Aortic smooth muscle cell (primary cell): ENCODE measurements at places on chromosomes 6 and 20. TPM values are rescaled to one million over a fixed set of nuclear protein-coding genes. Genes with fewer than 3 reads are reported as not detected.

IYD gene
- total RNA-seq: under 0.01 TPM in 1 of 2 replicates, not detected in the other

BMP2 gene
- total RNA-seq: 7.5 and 8.8 TPM in 2 replicates

NFYA gene
- 12.6 and 14.8 TPM in 2 replicates for total RNA-seq

COL9A3 gene
- 0.26 and 0.37 TPM in 2 replicates for total RNA-seq

CFAP206 gene
- 0.31 and 0.79 TPM in 2 replicates for total RNA-seq

TNFRSF6B gene
- total RNA-seq: 4.5 and 7.0 TPM in 2 replicates

TSBP1 gene
- total RNA-seq: not detected in 2 replicates

RFX6 gene
- not detected in 2 replicates for total RNA-seq

PTCRA gene
- total RNA-seq: 0.12 TPM in 1 of 2 replicates, not detected in the other

TGM3 gene
- total RNA-seq: not detected in 2 replicates

TFEB gene
- 2.5 and 3.4 TPM in 2 replicates for total RNA-seq

NRSN1 gene
- not detected in 2 replicates for total RNA-seq

MAP1LC3A gene
- total RNA-seq: 14.7 TPM in 2 replicates

KCNK16 gene
- total RNA-seq: not detected in 2 replicates

SLC22A16 gene
- not detected in 2 replicates for total RNA-seq

PRL gene
- not detected in 2 replicates for total RNA-seq

SDCBP2 gene
- 2.1 and 3.3 TPM in 2 replicates for total RNA-seq

SLC26A8 gene
- total RNA-seq: 0.26 and 0.31 TPM in 2 replicates

SPO11 gene
- not detected in 2 replicates for total RNA-seq

RAMACL gene
- 0.66 and 2.1 TPM in 2 replicates for total RNA-seq

LPA gene
- not detected in 2 replicates for total RNA-seq

SLC13A3 gene
- 1.2 and 1.5 TPM in 2 replicates for total RNA-seq

BPIFB1 gene
- total RNA-seq: not detected in 2 replicates

UNC93A gene
- total RNA-seq: not detected in 2 replicates

HLA-DQA2 gene
- not detected in 2 replicates for total RNA-seq
